ENCODE measurements at places on chromosomes 4 and X.

DNA sequence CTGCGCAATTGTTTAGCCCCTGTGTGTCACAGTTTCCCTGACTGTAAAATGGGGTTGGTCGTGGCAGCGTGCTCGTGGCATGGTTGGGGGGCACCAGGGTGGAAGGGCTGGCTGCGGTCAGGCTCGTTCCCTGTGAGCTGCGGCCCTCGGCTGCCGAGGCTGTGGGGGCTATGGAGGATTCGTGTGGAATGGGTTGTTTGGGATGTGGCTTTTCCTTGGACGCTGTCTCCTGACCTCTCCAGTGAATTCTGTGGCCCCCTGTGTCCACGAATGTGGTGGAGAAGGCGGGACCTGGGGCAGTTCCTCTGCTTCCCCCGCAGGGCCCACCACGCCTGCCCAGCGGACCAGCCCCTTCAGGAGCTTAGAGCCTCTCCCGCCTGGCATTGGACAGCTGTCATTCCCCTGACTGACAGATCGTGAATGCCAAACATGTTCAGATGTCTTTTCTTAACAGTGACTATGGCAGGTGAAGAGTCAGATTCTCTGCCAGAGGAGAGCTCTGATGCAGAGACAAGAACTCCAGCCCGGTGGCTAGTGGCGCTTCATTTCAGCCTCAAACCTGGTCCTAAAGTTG, 17.2 kb upstream of the HGFAC start:
- DNase-seq, result no peak

DNA sequence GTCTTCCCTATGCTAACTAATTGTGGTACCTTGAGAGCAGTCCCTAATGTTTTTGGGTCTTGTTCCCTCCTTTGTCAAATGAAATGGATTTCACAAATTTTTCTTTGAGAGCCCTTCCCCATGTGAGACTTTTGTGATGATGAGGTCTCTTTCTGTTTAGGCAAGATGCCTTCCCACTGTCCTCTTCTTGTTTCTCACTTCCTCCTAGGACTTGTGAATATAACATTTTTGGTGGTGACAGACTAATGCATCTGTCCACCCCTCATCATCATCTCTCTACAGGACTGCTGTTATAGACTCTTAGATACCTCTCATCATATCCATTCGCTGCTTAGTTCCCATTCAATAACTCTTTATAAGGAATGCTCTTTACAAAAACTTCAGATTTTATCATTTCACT, 8.7 kb upstream of the ANK2 start:
- DNase-seq, result no peak

- no peak for DNase-seq
Measured at GRCh38 chr4:58093352-58093751, 983.2 kb upstream of the IGFBP7 start.

GRCh38 chr4:17805580-17806155, 4.9 kb downstream of the DCAF16 start:
- DNase-seq, result no peak

GRCh38 chr4:24181005-24181404, 291.2 kb upstream of the PPARGC1A start:
- no peak for DNase-seq

DNA sequence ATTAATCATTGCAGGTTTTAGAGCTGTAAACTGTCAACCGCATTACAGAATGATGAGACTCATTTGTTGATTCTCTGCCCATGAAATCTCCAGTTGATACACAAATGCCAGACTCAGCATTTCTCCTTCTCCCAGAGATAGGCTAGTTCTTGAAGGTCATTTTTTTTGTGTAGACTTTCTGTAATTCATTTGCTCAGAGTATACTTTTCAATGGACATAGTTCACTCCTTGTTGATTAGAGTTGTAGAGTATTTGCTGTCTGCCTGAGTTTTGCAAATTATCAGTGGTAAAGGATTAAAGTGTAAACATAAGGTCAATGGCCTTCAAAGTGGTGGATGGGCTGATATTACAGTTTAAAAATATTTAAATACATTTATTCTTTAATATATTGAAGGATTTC, 15.2 kb upstream of the ALB start:
- DNase-seq, result no peak

- DNase-seq, result no peak
Measured at GRCh38 chr4:172978848-172979247, 189.8 kb upstream of the GALNT7 start.

DNA sequence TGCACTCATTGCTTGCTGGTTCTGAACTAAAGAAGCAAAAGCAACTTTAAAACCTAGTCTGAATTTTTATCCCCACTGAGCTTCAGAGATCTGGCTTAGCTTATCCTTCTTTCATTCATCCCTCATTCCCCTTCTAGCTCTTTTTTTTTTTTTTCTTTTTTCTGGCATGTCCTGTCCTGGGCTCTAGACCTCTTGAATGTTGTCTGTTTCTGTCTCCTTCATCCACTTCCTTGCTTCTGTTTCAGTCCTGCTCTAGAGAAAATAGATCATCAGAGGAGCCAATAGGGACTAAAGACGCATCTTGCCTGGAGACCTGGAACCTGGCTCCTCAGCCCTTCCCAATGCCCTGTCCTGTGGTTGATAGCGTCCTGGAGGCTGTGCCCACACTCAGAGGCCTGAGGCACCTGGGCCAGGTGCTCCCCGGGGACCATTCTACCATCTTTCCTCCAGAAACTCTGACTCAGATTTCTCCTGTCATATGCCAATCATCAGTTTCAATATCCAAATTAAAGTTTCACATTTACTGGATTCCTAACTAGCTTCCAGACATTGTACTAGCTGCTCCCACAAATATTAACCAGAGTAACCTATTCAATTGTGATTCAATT, 115.7 kb upstream of the GATB start:
- DNase-seq, result no peak

- no peak for DNase-seq
Measured at GRCh38 chr4:84803720-84804119, 162.8 kb downstream of the WDFY3 start.

DNA sequence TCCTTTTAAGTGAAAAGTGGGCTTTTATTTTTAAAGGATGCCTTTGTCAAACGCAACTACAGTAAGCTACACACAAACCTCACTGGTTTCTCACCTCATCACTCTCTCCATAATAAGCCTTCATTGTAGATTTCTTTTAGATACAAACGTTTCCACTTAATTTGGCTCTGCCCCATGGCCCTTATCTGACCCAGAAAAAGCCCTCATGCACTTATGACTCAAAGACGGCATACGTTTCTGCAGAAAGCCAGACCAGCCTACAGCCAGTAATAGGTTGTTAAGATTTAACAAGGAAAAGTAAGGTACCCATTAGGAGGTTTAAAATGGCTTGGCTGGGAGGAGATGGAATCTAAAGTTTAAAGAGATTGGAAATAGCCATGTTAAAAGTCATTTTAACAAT, 914.6 kb upstream of the INTU start:
- DNase-seq, result no peak

DNA sequence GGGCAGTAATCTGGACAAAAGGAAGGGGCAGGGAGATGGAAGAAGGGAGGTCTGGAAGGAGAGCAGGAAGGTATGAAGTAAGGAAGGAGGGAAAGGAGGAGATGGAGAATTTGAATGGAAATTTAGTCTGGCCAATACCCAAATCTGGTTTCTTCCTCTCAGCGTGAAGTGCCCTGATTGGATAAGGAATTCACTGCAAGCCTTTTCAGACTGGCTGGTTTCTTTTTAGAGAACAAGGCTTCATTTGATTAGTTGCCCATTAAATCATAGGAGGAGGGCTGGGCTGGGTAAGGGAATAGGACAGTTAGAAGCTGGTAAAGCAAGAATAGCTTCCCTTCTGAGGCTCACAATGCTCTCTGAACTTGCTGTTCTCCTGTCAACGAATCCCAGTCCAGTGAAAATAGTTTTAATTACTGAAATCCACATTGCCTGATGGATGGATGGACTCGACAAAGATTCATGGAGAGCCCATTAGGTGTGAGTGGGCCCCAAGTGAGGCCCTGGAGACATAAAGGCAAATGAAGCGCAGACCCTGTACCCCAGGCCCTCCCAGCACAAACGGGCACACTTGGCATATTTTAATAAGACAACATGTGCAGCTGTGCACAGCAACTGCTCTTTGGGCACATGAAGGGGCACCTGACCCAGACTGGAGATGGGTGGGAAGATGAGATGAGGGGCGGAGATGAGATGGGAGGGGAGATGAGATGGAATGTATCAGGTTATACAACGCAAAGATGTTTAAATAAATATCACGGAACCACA, 347.1 kb upstream of the GATB start:
- no peak for DNase-seq

GRCh38 chr4:107740950-107741701, 21.1 kb upstream of the PAPSS1 start:
- no peak for DNase-seq

GRCh38 chr4:68951078-68951805, at the start of gene UGT2A3:
Gene UGT2A3, minus strand, starts transcription at chr4:68951804. Its CDS starts 44 bp downstream, at chr4:68951760.
- DNase-seq, result no peak

- DNase-seq, result no peak
Measured at GRCh38 chr4:146054676-146055075, 116.1 kb upstream of the ZNF827 start.

DNA sequence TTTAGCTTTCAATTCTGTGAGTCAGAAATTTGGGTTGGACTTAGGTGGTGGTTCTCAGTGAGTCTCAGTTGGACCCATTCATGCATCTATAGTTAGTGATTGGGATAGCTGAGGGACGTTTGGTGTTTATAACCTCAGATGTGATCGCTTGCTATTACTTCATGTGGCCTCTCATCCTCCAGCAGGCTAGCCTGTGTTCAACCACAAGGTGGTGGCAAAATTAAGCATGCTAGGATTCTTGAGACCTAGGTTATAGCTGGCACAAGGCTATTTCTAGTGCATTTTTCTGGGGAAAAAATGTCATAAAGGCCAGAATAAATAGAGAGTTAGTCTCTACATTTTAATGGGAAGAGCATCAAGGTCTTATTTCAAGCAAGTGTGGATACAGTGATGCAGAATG, 10.9 kb upstream of the GRPR start:
- DNase-seq, result no peak

DNA sequence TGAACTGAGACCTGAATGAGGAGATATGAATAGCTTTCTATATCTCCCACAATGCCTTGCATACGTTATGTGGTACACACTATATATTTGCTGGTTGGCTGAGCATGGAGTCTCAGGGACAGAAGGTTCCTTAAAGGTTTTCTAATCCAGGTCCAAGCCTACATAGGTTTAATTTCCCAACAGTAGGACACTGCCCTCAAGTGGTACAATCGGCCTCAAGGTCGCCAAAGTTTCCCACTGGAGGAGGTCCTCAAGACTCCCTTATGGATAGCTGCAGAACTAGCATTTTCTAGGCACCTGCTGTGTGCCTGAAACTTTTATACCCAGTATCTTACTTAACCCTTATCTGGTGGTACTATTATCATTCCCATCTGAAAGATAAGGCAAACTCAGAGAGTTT, 21.0 kb upstream of the EFNB1 start:
- no peak for DNase-seq

- no peak for DNase-seq
Measured at GRCh38 chrX:52166840-52167239, 17.8 kb upstream of the MAGED4 start.

GRCh38 chrX:72003811-72004750, 93.4 kb downstream of the NHSL2 start:
- DNase-seq, result no peak

DNA sequence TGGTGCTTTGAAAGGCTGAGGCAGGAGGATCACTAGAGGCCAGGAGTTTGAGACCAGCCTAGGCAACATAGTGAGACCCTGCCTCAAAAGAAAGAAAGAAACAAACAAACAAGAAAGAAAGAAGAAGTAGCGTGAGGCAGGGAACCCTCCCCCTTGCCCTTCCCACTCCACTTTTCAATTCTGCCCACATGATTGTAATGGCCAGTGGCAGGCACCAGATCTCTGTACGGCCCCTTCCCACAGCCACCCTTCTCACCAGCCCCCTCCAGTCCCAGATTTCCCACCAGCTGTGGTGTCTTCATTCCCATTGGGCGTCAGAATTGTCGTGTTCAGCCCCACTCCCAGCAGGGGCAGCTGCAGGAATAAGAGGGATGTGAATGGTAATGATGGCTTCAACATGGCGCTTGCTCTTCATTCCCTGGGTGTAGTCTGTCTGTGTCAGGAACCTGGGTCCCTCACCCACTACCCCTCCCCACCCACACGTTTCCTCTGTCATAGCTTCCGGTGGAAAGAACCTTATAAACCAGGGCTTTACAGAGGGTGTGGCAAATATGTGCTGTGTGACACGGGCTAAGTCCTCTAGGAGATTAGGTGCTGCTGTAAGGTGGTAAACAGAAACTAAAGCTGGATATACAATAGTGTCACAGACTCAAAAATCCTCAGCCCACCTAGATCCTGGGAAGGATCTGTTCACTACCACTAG, at the start of gene IL2RG:
IL2RG (minus strand) TSS at position 437 of the 703 bp plus-strand sequence; CDS start at position 399, 38 bp downstream.
- DNase-seq, result peak; percentile 16

- no peak for DNase-seq
Measured at GRCh38 chrX:136850441-136851175, 29.9 kb downstream of the RBMX start.

- no peak for DNase-seq
Measured at GRCh38 chr4:124947622-124948265, 235.2 kb upstream of the ANKRD50 start.

DNA sequence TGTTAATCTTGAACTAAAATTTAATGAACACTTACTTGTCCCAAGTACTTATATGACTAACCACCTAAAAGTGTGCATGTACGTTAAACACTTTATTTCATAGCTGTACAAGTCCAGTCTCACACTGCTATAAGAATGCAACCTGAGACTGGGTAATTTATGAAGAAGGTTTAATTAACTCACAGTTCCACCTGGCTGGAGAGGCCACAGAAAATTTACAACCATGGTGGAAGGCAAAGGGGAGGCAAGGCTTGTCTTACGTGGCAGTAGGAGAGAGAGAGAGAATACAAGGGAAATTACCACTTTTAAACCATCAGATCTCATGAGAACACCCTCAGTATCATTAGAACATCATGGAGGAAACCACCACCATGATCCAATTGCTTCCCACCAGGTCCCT, 748.7 kb upstream of the HS3ST1 start:
- no peak for DNase-seq

- DNase-seq, result no peak
Measured at GRCh38 chr4:37487668-37488067, 198.5 kb downstream of the RELL1 start.

DNA sequence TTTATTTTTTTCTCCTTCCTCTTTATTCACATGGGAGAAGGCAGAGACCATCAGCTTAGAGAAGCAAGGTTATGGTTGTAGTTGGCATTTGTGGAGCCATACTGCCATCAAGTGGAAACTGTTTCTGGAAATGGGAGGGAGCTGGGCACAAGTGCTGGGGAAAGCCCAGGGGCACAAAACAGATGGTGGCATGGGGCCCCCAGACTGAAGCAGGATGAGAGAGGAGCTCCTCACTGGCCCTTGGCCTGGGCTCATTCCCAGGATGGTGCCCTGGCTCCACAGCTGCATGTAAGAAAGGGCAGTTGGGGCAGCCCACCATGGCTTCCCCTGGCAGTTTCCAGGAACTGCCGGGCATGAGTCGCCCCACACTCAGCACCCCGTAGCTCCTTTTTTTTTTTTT, 59.2 kb downstream of the NBDY start:
- DNase-seq, result no peak

DNA sequence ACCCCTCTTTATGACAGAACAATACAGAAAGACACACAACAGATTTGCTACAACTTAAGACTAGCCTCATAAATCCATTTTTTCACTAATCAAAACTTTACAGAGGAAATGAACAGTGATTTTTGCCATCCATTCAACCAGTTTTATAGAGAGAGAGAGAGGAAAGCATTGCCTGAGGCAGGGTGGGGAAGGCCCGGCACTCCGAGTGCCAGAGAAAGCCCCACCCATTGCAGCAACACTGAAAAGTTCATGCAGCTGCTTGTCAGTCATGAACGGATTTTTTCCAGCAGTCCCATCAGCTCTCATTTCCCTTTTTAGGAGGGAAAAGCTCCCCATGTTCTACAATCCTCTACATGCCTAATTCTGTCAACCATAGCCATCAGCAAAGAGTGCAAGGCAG, 236.9 kb downstream of the CHIC1 start:
- no peak for DNase-seq

- DNase-seq, result no peak
Measured at GRCh38 chr4:99324979-99325378, 3.8 kb upstream of the ADH1B start.
